ENCODE measurements at places on chromosomes 2 and 18. TPM values are rescaled to one million over a fixed set of nuclear protein-coding genes. Genes with fewer than 3 reads are reported as not detected.
A peak's percentile ranks its signal among the peaks of the same experiment; 100 is the strongest.

- DNase-seq = no peak
Observed at GRCh38 chr2:69375494-69376353, 11.3 kb downstream of the GFPT1 start.

- peak; percentile 39 for DNase-seq
Observed at GRCh38 chr2:17849275-17849674, 29.2 kb upstream of the KCNS3 start.

The CRYBA2 gene
- 0.49 TPM for total RNA-seq

DNA sequence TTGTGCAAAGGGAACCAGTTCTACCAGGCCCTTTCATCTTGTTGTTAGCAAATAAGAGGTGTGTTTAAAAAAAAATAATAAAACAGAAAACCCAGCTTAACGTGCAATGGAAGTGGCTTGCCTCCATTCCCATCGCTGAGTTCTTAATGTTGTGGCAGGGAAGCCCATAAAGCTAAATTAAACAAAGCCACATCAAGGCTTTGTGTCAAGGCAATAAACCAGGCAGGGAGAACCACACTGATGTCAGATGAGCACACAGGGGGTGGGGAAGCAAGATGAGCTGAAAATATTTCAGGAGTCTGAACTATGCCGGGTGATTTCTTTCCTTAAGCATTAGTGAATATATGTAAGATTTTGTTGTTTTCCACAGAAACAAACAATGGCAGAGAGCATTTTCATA lies 73.5 kb downstream of the PHLPP1 start:
- no peak for DNase-seq

- DNase-seq = peak; percentile 14
Observed at GRCh38 chr2:20619624-20620024, 31.3 kb downstream of the HS1BP3 start.

DNA sequence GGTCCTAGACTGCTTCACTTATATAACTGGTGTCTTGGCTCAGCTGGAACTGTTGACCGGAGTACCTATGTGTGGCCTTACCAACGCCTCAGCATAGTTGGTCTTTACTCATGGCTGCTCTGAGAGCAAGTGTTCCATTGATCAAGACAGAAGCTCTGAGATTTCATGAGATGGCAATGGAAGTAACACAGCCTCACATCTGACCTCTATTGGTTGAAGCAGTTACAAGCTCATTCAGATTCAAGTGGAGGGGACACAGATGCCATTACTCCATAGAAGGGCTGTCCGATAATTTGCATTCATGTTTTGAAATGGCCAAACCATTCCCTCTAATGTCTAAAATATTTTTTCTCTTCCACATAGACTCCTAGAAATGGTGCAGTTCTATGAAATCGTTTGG lies 46.4 kb upstream of the STK39 start:
- no peak for DNase-seq

The ANKRD62 gene
- 0.17 TPM for total RNA-seq

DNA sequence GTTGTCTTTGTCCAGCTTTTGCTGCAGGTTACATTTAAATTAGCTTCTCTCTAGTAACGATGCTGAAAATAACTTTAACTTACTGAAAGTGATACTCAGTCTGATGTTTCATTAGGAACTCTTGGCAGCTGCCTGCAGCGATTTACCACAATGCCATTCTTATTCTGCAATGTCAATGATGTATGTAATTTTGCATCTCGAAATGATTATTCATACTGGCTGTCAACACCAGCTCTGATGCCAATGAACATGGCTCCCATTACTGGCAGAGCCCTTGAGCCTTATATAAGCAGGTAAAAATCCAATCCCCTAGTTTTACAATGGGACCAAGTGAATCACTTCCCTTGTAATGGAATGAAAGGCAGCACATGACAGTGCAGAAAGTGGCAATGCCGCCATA lies 16.3 kb upstream of the MFF start:
- no peak for DNase-seq

DNA sequence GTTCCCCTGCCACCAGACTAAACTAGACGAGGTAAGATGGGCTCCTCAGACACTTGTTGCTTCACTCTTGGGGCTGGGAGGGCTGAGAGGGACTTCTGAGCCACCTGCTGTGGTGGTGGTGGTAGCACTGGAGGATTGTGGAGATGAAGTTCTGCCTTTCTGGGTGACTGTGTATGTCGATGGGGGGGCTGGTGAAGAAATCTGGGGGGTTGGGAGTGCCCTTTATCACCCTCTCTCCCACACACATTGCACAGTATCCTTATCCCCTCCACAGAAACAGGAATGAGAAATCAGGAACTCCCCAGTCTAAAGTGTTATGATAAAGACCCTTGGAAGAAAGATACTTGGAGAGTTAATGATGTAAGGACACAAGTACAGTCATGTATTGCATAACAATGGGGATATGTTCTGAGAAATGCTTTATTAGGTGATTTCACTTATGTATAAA lies 38.5 kb downstream of the HK2 start:
- DNase-seq = no peak

DNA sequence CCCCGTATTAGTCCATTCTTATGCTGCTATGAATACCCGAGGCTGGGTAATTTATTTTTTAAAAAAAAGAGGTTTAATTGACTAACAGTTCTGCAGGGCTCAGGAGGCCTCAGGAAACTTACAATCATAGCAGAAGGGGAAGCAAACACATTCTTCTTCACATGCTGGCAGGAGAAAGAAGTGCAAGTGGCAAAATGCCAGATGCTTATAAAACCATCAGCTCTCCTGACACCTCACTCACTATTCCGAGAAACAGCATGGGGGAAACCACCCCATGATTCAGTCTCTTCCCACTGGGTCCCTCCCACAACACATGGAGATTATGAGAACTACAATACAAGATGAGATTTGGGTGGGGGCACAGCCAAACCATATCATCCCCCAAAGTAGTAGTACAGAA lies 2148.5 kb upstream of the PIK3C3 start:
- DNase-seq = no peak

The CDK15 gene
- 0.61 TPM for total RNA-seq

- DNase-seq = no peak
Observed at GRCh38 chr18:23231340-23232021, 96.2 kb downstream of the CABLES1 start.

The CYTIP gene
- total RNA-seq = not detected

DNA sequence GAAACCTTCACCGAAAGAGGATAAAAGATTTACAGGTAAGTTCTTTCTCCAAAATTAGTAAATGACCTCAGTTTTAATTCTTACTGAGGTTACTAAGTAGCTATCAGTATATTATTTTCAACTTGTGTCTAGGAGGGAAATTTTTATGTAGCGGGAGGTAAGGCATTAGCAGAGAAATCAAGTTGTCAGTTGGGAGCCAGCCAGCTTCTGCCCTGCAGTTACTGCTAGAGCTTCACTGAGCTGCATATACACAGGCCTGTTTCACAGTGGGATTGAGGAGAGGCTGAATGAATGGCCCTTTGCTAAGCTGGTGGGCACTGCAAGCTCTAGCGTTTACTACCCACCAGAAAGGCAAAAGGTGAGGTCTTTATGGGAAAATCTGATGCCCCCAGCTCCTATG lies 105.7 kb downstream of the ACAA2 start:
- no peak for DNase-seq

The PARD3B gene
- 0.66 TPM for total RNA-seq

The APLF gene
- total RNA-seq = 4.4 TPM

Measured in glutamatergic neuron (in vitro differentiated cells).